ENCODE measurements at places on chromosomes 13 and 19.

GRCh38 chr19:4304538-4305256, at the start of gene FSD1:
Gene FSD1 (plus strand): TSS chr19:4304598. CDS start chr19:4304747, 149 bp downstream.
- no peak for DNase-seq

DNA sequence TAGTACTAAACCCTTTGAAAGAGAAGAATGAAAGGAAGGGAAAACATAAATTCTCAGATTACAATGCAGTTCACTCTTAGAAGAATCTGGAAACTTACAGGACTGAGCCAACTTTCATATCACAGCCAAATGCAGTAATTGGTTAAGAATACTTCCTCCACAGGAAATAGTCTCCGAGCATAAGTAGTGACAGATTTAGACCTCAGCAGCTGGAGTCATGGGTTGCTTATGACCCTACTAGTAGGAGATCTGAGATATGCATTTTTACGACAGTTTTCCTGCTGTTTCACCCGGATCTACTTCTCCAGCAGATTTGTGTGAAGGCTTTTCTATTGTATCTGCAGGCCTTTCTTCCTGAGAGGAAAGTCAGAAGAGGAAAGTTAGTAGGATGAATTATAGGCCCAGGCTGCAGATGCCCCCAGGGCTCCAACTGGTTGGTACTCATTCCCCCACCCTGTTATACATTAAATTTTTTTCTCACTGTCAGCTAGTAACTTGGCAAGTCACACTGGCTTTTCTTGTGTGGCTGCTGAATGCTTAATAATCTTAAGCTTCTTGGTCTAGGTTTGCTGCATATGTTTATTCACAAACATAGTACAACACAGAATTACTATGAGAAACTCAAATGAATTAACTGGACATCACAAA, 1241.5 kb upstream of the MIR17HG start:
- DNase-seq: no peak

DNA sequence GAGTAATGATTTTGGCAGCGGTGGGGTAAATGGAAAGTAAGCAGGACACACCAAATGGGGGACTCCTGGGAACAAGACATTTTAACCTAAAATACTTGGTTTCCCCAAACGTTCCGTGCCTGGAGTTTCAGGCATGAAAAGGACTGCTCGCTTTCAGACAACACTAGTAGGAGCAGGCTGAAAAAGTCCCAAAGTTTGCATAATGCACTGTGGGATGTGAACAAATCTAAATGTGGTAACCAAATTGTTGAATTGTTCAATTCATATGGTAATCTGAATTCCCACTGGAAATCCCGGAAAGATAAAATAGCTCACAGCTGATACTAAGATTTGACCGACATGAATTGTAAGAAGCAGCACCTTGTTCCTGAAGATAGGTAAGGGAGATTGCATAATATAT, 467.2 kb upstream of the ARGLU1 start:
- DNase-seq: no peak

DNA sequence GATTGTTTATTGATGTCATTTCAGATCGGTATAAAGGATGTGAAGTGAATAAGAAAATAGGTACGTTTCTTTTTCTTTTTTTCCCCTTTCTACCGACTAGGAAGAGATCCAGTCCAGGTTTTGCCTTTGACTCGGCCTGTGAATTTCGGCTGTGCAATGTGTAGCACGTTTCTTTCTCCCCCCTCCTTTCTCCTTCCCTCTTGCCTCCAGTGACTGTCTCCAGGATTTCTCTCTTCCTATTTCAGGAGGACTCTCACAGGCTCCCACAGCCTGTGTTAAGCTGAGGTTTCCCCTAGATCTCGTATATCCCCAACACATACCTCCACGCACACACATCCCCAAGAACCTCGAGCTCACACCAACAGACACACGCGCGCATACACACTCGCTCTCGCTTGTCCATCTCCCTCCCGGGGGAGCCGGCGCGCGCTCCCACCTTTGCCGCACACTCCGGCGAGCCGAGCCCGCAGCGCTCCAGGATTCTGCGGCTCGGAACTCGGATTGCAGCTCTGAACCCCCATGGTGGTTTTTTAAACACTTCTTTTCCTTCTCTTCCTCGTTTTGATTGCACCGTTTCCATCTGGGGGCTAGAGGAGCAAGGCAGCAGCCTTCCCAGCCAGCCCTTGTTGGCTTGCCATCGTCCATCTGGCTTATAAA, at the start of gene GPC6:
Gene GPC6, plus strand, starts transcription at position 185 of the 657 bp plus-strand sequence.
- DNase-seq: peak; percentile 79

DNA sequence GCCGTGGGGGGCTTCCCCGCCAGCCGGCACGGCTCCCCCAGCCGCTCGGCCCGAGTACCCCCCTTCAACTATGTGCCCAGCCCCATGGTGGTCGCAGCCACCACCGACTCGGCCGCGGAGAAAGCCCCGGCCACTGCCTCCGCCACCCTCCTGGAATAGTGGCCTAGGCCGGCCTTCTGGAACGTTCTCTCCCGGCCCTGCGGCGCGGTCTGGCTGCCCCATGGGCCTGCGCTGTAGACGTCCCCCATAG, 9.0 kb downstream of the C19orf25 start:
- DNase-seq: no peak

DNA sequence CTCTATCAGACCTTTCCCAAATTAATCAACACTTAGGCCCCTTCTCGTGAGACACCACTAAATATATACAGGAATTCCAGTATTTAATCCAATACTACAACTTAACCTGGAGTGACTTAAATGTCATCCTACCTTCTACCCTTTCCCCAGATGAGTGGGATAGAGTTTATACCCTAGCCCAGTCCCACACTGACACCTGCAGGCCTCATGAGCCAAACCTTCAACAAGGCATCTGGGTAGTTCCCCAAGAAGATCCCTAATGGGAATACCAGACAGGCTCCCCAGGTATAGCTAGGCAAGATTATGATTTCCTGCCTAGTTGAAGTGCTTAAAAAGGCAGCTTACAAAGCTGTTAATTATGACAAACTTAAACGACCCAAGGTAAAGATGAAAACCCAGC, 15.9 kb downstream of the ZNF83 start:
- DNase-seq: no peak

GRCh38 chr13:98848746-98849145, 96.3 kb upstream of the SLC15A1 start:
- no peak for DNase-seq

DNA sequence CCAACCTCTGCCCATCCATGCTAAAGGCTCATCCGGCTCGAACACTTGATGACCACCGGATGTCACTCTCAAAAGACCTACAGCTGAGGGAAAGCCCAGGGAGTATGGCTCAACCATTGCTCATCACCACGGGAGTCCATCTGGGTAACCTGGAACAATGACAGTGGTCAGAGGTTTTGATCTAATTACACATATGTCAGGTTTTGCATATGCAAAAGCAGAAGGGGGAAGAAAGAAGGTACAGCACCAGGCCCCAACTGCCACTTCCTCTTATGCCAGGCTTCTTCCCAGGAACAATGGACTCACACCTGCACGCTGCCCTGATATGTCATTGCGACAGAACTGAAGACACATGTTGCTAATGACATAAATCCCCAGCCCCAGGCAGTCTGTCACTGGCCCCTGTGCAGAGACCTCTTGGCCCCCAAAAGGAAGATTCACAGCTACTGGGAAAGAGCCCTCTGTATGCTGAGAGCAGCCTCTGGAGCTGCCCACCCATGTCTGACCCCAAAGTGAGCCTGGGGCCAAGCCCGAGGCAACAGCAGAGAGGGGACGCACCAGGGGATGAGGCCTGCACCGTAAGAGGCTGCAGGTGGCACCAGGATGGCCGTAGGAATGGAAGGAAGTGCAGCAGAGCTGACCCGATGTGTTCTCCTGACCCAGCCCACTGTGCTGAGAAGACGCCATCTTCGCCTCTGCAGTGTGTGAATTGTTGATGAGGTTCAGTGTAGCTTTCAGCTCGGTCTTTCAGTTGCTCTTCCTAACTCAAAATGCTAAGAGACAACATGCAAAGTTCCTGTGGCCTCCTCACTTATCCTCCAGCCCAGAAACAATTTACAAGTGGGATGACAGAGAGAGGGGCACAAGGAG, 26.3 kb downstream of the EPS15L1 start:
- no peak for DNase-seq
